ENCODE measurements at places on chromosomes 2 and 18.

- DNase-seq: no peak
Observed at GRCh38 chr2:46157966-46158310, 139.3 kb upstream of the EPAS1 start.

DNA sequence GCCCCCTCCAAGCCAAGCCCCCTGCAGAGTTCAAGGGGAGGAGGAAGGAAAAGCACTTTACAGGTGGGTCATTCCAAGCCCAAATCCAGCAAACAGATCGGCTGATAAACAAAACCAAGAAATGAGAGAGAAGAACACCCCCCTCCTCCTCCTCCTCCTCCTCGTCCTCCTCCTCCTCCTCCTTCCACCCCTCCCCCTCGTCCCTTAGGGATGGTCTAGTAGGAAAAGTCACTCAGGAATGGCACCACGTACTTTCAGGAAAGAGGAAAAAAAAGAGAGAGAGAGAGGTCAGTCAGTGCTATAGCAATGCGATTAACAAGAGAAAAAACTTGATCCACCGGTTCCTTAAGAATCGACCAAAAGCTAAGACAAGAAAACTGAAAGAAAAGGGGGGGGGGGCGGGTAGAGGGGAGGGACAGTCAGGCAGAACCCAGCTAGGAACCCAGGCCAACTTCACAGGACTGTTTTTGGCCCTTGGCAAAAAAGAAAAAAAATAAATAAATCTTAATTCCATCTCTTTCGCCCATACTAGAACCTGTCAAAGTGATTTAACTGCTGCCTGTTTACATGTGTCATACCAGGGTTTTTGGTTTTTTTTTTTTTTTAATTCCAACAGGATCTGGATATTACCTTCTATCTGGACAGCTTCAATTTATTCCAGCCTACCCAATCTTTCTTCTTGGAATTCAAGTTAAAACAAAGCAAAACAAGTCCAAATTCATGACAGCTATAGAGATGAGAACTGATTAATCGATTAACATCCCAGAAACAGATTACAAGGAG is 906 bp downstream of the IKZF2 start:
- no peak for DNase-seq

DNA sequence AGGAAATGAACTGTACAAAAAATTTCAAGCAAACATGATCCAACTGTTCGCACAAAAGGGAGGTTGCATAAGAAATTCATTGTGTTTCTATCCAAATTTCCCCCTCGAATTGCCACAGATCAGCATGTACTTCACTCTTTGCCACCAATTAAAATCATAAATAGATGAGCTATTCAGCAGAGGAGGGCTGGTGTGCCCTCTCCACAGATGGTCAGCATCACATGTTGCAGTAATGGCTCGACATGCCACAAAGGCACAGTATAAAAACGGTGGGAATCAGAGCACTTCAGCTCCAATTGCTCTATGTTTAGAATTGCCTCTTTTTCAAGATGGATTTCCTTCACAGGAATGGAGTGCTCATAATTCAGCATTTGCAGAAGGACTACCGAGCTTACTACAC is at the start of gene G6PC2:
Gene G6PC2, plus strand, starts transcription at position 289 of the 400 bp plus-strand sequence. Its CDS starts 41 bp downstream, at position 330.
- no peak for DNase-seq

GRCh38 chr18:27789406-27789805 is 387.5 kb downstream of the CDH2 start:
- no peak for DNase-seq

DNA sequence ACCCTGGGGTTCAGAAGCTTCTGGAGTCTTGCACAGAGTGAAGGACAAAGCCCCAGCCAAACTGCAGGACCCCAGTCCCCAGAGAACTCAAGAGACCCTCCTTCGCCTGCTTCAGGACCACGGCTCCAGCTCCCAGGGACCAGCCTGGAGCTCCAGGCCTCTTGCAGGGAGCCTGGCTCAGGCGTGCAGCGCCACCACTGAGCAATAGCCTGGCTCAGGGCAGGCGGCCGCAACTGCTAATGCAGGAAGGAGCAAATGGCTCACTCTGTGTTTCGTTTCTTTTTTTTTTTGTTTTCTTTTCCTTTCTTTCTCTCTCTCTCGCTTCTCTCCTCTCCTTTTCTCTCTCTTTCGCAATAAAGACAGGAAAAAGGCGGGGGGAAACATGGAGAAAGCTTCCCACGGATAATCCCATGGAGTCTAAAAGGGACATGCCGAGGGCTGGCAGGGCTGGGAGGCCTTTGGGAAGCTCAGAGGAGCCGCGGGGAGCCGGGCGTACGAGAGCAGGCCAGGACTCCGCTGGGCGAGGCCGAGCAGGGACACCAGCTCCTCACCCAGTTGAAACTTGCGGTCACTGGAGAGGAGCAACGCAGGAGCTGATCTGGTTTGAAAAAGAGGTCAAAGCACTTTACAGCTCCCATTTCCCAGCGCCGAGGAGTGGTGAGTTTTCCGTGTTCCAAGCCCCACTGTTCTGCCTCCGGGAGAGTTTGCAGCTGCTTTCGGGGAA is 244.8 kb downstream of the TWIST2 start:
- DNase-seq: no peak

DNA sequence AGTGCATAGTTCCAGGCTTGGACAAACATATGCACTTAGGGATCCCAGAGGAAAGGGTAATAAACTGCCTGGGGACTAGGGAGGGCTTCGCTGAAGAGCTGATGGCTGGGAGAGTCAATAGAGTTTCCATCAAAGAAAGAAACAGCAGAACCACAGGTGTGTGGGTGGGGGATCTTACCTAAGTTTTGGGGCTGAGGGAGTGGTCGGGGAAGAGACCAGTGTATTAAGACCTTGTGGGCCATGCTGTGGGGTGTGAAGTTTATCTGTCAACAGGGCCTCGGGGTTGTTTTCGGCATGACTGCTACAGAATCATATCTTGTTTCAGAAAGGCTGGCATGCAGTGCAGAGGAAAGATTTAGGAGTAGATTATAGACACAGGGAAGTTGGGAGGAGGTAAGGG is 31.2 kb upstream of the GTF2A1L start:
- no peak for DNase-seq

DNA sequence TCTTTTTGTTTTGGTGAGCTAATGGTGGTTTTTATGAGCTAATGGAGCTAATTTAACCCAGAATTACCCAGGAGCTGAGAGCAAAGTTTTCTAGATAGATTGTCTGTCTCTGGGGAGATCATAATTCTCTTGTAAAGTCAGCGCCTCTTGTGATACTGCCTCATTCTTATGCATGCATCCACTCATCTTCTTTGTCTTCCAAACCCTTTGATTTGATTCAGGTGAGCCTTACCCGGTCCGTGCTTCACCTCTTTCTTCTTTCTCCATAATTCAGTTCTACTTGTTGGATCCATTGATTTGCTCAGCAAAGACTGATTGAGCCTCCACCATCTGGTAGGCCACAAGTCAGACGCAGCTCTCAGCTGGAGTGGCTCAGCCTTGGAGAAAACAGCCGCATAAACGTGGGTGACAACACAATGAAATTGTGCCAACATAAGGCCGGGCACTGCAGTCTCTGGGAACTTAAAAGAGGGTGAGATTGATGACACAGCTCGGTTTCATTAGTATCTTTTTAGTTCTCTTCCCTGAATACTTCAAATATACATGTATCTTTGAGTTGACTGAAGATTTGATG is 158.5 kb upstream of the SH3BP4 start:
- no peak for DNase-seq

DNA sequence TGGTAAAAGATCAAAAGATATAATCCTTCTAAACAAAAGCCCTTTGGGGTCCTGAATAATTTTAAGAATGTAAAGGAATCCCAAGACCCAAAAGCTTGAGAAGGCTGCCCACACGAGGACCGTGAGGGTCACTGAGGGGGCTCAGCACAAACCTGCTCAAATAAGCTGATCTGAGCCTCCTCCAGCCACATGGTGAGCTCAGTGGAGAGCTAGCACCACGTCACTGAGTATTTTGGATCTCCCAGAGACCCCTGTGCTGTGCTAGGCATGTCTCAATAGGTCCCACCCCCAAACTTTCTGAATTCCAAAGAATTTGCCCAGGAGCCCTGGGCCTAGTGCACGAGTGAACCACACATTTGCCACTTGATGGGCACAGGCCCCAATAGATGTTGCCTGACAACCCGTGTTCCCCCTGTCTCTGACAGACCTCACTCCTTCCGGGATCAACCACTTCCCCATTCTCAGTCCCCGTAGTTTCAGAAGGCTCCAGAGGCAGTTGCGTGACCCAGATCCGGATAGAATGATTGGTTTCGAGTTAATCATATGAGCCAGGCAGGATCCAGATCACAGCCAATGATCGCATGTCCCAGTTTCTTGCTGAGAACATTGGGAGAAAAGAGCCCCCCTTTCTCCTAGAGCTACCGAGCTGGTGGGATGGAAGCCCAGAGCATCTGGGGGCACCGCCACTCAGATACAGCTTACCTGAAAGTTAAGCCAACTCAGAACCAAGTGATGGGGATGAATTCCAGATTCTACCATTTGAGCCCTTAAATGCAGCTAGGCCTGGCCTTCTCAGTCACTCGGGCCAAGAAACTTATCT is 203.8 kb downstream of the TNS1 start:
- DNase-seq: no peak

- DNase-seq: no peak
Observed at GRCh38 chr18:63058521-63058920, 261.0 kb downstream of the BCL2 start.
